ENCODE measurements at places on chromosomes 6 and 20.
A peak's percentile ranks its signal among the peaks of the same experiment; 100 is the strongest.

- H3K36me3 ChIP-seq = no peaks in the 10 kb centered on the region
- peaks cover 56% of the 10 kb centered on the region for H3K27me3 ChIP-seq
Observed at GRCh38 chr6:31010393-31011060, at the start of gene MUC22. Gene MUC22, plus strand, starts transcription at chr6:31010474. Its CDS starts 233 bp downstream, at chr6:31010707.

- peaks cover 20% of the 10 kb centered on the region for H3K4me1 ChIP-seq
- H3K27ac ChIP-seq = no peak overlapping the region
- H3K27me3 ChIP-seq = peaks cover 40% of the 10 kb centered on the region
- no peak for DNase-seq
- peaks cover 10% of the 10 kb centered on the region for H3K36me3 ChIP-seq
- H3K4me3 ChIP-seq = no peak overlapping the region
Observed at GRCh38 chr20:58231683-58232082, 3.2 kb upstream of the ANKRD60 start.

DNA sequence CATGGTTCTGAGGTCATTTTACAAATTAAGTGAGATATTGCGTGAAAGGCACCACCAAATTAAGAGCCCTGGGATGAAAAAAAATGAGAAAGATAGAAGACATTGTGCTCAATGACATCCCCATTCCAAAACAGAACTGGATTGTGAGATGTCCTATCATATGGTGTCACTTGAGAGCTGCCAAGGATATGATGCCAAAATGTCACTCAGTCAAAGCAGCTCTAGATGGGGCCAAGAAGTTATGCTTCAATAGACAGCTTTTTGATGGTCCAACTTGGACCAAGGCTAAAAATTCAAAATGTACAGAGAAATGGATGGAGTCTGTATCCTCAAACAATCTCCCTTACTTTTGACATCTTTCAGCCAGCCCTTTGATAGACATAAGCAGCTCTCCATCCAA, 180.8 kb downstream of the UST start:
- no peak overlapping the region for H3K4me3 ChIP-seq
- no peak for DNase-seq
- no peak overlapping the region for H3K27ac ChIP-seq
- no peaks in the 10 kb centered on the region for H3K36me3 ChIP-seq
- no peaks in the 10 kb centered on the region for H3K27me3 ChIP-seq

- no peak overlapping the region for H3K27ac ChIP-seq
- H3K4me3 ChIP-seq = no peak overlapping the region
- no peak for DNase-seq
- no peaks in the 10 kb centered on the region for H3K4me1 ChIP-seq
Observed at GRCh38 chr6:22784601-22785410, 215.4 kb downstream of the HDGFL1 start.

DNA sequence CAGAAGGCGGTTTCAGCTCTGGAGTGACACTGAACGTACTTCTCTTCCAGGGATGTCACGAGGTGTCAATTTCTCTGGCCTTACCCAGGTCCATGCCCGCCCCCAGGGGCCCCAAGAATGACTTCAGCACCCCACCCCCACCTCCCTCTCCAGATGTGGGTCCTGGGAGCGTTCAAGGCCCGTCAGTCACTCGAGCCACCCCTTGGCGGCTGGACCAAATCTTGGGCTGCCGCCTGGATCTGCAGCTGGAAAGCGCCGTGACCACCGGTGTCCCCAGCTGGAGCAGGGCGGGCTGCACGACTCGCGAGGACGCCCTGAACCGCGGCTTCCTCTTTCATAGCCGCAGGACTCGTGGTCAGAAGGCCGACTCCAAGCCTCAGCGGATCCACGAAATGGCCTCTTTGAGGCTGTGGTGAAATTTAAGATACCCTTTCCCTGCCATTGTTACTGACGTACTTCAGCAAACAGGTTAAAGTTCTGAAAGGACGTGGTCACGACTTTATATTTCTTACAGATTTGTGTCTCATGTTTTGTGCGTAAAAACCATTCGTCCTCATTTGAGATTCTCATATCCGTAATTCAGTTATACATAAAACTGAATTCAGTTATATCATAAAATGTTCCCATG, 29.3 kb downstream of the TRIM38 start:
- H3K27ac ChIP-seq = peak overlapping the region; percentile 89
- H3K27me3 ChIP-seq = no peaks in the 10 kb centered on the region
- peak; percentile 76 for DNase-seq
- peak overlapping the region; percentile 94 for H3K4me3 ChIP-seq
- H3K36me3 ChIP-seq = peaks cover 19% of the 10 kb centered on the region

DNA sequence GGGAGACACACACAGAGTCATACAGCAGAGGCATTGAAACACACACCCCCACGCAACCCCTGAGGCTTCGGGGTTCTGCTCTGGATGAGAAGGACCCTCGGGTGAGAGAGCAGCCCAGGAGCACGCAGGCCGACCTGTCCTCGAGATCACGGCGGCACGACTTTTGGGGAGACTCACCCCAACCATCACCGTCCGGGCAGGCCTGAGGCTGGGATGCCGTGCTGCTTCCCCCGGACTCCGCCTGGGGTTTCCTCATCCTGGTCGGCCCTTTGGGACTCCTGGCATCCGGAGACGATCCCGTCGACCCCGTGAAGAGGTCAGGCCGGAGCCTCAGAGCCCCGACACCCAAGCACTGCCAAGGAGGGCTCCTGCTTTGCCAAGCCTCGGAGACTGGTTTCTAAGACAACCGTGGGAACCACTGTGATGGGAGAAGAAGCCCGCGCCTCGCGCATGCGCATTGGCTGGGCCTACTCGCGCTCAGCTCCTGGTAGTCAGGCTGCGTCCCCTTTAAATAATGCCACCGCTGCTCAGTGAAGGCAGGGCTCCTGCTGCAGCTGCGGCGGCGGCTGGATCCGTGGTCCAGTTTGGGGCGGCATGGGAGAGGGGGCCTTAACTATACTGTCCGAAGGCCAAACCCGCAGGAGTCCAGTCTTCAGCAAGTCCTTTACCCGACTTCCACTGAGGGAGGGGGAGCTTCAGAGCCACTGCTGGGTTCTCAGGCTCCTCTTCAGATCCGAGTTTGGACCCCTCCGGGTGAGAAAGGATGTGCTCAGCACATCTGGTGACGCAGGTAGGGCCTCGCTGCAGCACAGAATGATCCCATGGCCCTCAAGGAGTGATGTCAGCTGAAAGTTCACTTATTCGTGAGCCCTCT, 171.4 kb upstream of the ZNF337 start:
- no peaks in the 10 kb centered on the region for H3K36me3 ChIP-seq
- peaks cover 59% of the 10 kb centered on the region for H3K27me3 ChIP-seq
- no peak overlapping the region for H3K4me3 ChIP-seq
- H3K27ac ChIP-seq = no peak overlapping the region
- peak; percentile 62 for DNase-seq

DNA sequence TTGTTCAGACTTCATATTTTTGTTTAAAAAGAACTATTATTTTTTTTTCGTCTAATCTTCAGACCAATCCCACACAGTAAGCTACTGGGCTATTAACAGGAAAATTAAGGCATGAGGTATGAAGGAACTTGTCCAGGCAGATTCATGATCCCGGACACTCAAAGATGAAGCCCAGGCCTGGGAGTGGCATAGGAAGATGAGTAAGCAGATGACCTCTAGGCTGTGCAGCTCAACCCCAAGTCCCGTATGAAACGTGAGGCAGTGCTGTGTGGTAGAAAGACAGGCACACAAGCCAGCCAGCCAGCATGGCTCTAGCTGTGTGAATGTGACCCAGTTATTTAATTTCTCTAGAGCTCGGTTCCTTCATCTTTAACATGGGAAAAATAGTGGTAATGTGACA, 231.9 kb downstream of the CLIC5 start:
- H3K4me3 ChIP-seq = no peak overlapping the region
- peaks cover 5% of the 10 kb centered on the region for H3K27me3 ChIP-seq
- no peaks in the 10 kb centered on the region for H3K36me3 ChIP-seq

DNA sequence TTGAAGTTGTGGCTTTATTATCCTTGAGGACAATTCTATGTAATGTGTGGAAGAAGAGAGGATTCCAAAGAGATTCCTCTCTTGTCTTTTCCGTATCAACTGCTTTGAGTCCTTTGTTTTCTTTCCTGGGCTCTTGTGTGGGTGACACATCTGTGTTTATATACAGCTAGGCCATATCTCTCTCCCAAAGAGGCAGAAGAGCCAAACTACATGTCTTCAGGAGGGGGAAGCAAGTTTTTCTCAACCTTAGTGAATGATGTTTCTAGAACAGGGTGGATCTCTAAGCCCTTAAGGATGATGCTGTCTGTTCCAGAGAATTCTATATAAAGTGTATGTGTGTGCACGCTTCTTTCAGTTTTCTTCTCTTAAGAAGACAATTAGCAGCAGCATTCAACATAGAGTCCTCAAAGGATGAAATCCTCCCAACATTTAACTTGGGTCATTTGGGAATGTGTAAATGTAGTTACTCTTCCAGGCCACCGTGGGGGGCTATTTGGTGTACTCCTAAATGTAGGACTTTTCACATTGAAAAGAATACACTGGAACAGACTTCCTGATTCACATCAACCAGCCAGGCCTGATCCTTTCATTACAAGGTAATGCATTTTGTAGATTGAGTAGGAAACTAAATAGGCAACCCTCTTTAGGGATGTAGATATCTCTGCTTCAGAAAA, 92.8 kb upstream of the EEF1E1 start:
- no peak overlapping the region for H3K4me3 ChIP-seq
- H3K36me3 ChIP-seq = no peaks in the 10 kb centered on the region
- DNase-seq = no peak
- no peak overlapping the region for H3K27ac ChIP-seq

GRCh38 chr6:121550491-121551010, 115.1 kb downstream of the GJA1 start:
- H3K36me3 ChIP-seq = no peaks in the 10 kb centered on the region
- H3K27me3 ChIP-seq = no peaks in the 10 kb centered on the region
- H3K27ac ChIP-seq = no peak overlapping the region
- DNase-seq = no peak
- H3K4me1 ChIP-seq = no peaks in the 10 kb centered on the region

Data from activated CD8-positive, alpha-beta memory T cell treated with anti-CD3 and anti-CD28 coated beads, Interleukin-2, amount 10 ng/mL, durations not matched to agents 7 days and 5 days (primary cell).